ENCODE measurements at places on chromosomes 12 and 14. TPM values are rescaled to one million over a fixed set of nuclear protein-coding genes. Genes with fewer than 3 reads are reported as not detected.

The GALNT8 gene
- 0.14 TPM for total RNA-seq

The ARL6IP4 gene
- total RNA-seq: 163 TPM

The STYK1 gene
- total RNA-seq: 0.30 TPM

The PPM1H gene
- total RNA-seq: 4.7 TPM

The SPTB gene
- total RNA-seq: 2.4 TPM

The AKT1 gene
- total RNA-seq: 122 TPM

The CIROP gene
- total RNA-seq: not detected

GRCh38 chr12:124520265-124520701 is 47.1 kb downstream of the NCOR2 start:
- H3K27me3 ChIP-seq: no peaks in the 10 kb centered on the region
- DNase-seq: peak; percentile 87
- no peak overlapping the region for H3K4me3 ChIP-seq

GRCh38 chr14:58571769-58572472 is 65.8 kb upstream of the DACT1 start:
- no peak overlapping the region for H3K27ac ChIP-seq
- no peaks in the 10 kb centered on the region for H3K4me1 ChIP-seq
- H3K36me3 ChIP-seq: no peaks in the 10 kb centered on the region

- no peak for DNase-seq
- H3K4me3 ChIP-seq: no peak overlapping the region
- no peaks in the 10 kb centered on the region for H3K36me3 ChIP-seq
- H3K4me1 ChIP-seq: peaks cover 58% of the 10 kb centered on the region
Observed at GRCh38 chr14:93040443-93040842, 75.3 kb downstream of the ITPK1 start.

GRCh38 chr12:112169161-112169872 is 44.0 kb downstream of the TRAFD1 start:
- no peaks in the 10 kb centered on the region for H3K4me1 ChIP-seq
- H3K27me3 ChIP-seq: no peaks in the 10 kb centered on the region
- no peak for DNase-seq
- peaks cover 41% of the 10 kb centered on the region for H3K36me3 ChIP-seq

- no peak for DNase-seq
- H3K27me3 ChIP-seq: no peaks in the 10 kb centered on the region
- no peak overlapping the region for H3K4me3 ChIP-seq
- H3K4me1 ChIP-seq: peaks cover 14% of the 10 kb centered on the region
- no peaks in the 10 kb centered on the region for H3K36me3 ChIP-seq
- H3K27ac ChIP-seq: no peak overlapping the region
Observed at GRCh38 chr14:71554323-71554722, 377.9 kb upstream of the RGS6 start.

GRCh38 chr12:95633732-95634465 is 82.6 kb upstream of the USP44 start:
- DNase-seq: peak; percentile 53
- peak overlapping the region; percentile 56 for H3K27ac ChIP-seq
- no peak overlapping the region for H3K4me3 ChIP-seq
- no peaks in the 10 kb centered on the region for H3K4me1 ChIP-seq

DNA sequence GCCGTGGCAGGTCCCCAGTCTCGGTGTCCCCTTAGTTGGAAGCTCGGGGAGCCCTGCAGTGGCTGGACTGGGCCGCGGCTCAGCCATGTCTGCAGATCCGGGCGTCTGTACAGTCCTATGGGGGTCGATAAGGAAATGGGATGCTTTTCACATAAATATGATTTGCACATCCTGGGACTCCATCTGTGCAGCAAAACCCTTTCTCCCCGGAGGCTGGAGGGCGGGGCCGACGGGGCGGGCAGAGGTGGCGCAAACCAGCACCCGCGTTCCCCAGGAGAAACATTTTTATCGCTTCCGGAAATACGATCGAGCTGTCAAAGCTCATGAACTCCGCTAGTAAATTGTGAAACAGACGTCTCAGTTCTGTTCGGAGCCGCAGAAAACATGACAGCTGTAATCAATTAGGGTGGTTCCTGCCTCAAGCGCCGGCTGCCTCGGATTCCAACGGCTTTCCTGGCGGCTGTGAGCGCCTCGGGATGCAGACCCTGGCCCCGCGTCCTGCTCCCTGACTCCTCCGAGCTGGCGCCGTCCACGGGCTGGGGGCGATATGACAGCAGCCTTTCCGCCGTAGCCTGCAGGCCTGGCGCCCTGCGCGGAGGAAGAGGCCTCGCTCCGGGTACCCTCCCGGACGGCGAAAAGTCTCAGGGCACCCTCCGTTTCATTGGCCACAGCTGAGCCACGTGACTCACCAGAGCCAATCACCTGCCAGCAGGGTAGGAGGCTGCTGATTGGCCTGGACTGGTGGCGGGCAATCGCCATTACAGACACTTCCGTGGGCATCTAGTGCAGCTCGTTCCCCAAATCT is 23.0 kb downstream of the DIO3 start:
- no peaks in the 10 kb centered on the region for H3K27me3 ChIP-seq
- H3K27ac ChIP-seq: no peak overlapping the region
- DNase-seq: peak; percentile 82
- no peaks in the 10 kb centered on the region for H3K36me3 ChIP-seq
- H3K4me1 ChIP-seq: no peaks in the 10 kb centered on the region

GRCh38 chr12:71900091-71900490 is 38.6 kb upstream of the TPH2 start:
- H3K4me1 ChIP-seq: no peaks in the 10 kb centered on the region
- no peak overlapping the region for H3K4me3 ChIP-seq
- no peaks in the 10 kb centered on the region for H3K27me3 ChIP-seq
- H3K36me3 ChIP-seq: peaks cover 18% of the 10 kb centered on the region

GRCh38 chr14:69005432-69006148 is 26.5 kb upstream of the ACTN1 start:
- no peak overlapping the region for H3K4me3 ChIP-seq
- no peak overlapping the region for H3K27ac ChIP-seq

GRCh38 chr12:107656302-107656701 is 29.3 kb upstream of the PWP1 start:
- no peaks in the 10 kb centered on the region for H3K36me3 ChIP-seq
- no peak overlapping the region for H3K4me3 ChIP-seq
- no peak overlapping the region for H3K27ac ChIP-seq
- no peak for DNase-seq
- no peaks in the 10 kb centered on the region for H3K27me3 ChIP-seq

DNA sequence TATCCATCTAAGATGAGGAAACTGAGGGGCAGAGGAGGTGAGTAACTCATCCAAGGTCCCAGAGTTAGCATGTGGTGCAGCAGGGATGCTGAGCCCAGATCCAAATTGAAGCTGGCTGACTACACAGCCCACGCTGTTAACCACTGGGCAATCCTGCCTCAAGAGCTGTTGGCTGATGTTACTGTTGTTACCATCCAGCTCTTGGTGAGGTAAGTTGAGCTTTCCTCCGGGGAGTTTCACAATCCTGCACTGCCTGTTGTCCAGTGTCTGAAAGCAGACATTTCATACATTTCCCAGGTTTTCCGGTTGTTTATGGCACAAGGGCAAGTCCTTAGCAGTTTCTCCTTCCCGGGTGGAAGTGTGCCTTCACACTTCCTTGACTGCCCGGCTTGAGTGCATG is 14.5 kb downstream of the CYP46A1 start:
- no peaks in the 10 kb centered on the region for H3K27me3 ChIP-seq
- H3K27ac ChIP-seq: peak overlapping the region; percentile 27

DNA sequence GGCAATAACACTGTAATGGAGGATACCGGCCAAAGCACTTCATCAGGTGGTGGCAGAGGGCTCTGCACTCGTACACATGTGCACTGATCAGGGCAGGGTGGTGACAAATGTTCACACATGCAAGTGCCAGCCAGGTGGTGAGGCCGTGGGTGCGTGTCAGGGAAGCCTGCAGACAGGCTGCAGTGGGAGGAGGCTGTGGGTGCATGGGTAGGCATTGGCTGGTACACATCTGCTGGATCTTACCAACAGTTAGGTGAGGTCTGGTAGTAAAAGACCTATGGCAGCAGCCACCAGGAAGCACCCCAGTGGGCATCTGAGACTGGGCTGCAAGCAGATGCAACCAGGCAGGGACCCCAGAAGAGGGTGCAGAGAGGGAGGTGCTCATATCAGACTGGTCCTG is 65.3 kb downstream of the PDE6H start:
- H3K27me3 ChIP-seq: no peaks in the 10 kb centered on the region
- no peaks in the 10 kb centered on the region for H3K36me3 ChIP-seq
- H3K4me1 ChIP-seq: no peaks in the 10 kb centered on the region
- H3K4me3 ChIP-seq: no peak overlapping the region
- no peak overlapping the region for H3K27ac ChIP-seq
- DNase-seq: no peak

- H3K4me3 ChIP-seq: no peak overlapping the region
- no peaks in the 10 kb centered on the region for H3K27me3 ChIP-seq
- no peak for DNase-seq
- no peaks in the 10 kb centered on the region for H3K4me1 ChIP-seq
- H3K27ac ChIP-seq: no peak overlapping the region
Observed at GRCh38 chr12:128305336-128305892, 38.4 kb downstream of the TMEM132C start.

DNA sequence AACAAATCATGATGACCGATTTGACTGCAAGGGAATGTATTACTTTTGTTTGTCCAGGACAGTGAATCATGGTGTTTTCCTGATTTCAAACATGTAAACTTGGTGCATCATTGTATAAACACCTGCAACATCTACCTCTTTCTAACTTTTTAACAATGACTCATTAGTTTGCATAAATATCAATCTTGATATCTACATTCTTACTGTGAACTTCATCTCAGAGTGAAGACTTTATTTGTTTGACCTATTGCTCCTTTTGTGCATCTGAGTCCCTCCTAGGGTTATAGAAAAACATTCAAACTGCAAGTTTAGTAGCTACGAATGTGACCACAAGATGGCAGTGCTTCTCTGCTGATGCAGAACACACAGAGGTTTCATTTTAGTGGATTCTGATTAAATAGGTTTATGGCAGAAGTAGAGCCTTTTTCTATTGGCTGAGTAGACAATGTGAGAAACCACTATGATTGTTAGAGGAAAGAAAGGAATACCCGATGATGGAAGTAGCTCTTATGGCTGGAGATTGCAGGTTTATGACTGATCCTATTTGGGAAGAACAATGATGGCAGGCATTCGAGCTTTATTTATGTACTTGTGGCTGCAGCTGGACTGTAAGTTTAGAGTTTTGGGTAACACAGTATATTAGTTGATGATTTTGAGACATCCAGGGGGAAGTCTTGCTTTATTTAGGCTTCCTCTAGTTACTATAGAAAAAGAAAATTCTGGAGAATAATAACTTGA is 244.2 kb upstream of the OR4E1 start:
- no peaks in the 10 kb centered on the region for H3K36me3 ChIP-seq
- H3K4me3 ChIP-seq: no peak overlapping the region
- no peaks in the 10 kb centered on the region for H3K27me3 ChIP-seq
- DNase-seq: no peak

DNA sequence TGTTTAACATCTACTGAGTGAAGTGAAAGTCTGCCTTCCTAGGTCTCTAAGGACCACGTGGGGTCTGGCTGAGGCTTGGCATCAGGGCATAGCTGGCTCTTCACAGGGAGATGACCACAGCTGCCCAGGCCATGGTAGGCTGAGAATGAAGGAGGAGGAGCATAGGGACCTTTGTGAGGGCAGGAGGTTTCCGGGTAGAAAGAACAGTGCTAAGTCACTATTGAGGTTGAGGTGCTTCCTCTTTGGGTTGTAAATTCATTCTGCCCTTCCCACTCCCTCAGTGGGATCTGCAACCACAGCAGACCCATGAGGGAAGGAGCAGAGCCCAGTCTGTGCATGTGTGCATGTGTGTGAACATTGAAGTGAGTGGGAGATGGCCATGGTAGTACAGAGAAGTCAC is 909.6 kb downstream of the VRK1 start:
- no peaks in the 10 kb centered on the region for H3K36me3 ChIP-seq
- peaks cover 5% of the 10 kb centered on the region for H3K4me1 ChIP-seq
- no peak for DNase-seq
- no peaks in the 10 kb centered on the region for H3K27me3 ChIP-seq

GRCh38 chr12:96294831-96295230 is 100.7 kb downstream of the ELK3 start:
- DNase-seq: no peak
- peaks cover 3% of the 10 kb centered on the region for H3K36me3 ChIP-seq
- no peaks in the 10 kb centered on the region for H3K27me3 ChIP-seq
- H3K27ac ChIP-seq: no peak overlapping the region
- no peaks in the 10 kb centered on the region for H3K4me1 ChIP-seq

DNA sequence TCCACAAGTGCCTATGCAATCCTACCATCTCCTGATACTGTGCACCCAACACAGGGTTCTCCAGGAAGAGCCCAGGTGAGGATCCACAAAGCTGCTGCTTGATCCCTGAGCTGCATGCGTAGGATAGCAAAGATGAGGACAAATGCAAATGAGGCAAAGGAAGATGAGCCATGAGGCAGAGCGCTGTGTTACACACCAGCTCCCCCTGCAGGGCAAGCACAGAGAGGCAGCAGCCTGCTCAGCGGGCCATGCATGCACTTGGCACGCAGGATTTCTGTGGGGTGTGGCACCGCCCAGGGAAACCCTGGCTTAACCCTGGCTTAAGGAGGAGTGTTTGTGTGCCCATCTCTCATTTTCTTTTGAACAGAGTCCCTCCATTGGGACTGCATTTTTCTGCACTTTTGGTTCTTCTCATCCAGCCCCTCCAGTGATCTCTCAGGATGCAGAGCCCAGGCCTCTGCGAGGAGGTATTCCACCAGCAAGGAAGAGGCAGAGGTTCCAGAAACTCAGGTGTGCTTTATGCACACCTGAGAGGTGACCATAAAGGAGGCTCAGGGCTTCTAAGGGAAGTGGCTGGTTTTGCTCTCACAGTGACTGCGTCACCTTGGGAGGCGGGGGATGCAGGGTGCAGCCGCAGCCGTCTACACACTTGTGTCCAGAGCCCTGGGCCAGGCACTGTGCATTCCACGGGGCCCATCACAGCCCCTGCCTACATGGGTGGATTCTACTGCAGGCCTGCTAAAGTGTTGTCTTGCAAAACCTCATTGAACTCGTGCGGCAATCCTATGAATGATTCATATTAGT is 973.3 kb upstream of the TMEM132C start:
- H3K27ac ChIP-seq: no peak overlapping the region
- H3K4me1 ChIP-seq: no peaks in the 10 kb centered on the region
- no peaks in the 10 kb centered on the region for H3K36me3 ChIP-seq
- H3K27me3 ChIP-seq: no peaks in the 10 kb centered on the region
- no peak overlapping the region for H3K4me3 ChIP-seq

- H3K4me3 ChIP-seq: no peak overlapping the region
- H3K4me1 ChIP-seq: peaks cover 16% of the 10 kb centered on the region
- no peaks in the 10 kb centered on the region for H3K36me3 ChIP-seq
- no peaks in the 10 kb centered on the region for H3K27me3 ChIP-seq
- no peak for DNase-seq
Observed at GRCh38 chr12:12358528-12358927, 1.6 kb downstream of the BORCS5 start.

GRCh38 chr12:115709540-115710011 is 567.9 kb downstream of the MED13L start:
- no peak overlapping the region for H3K4me3 ChIP-seq
- H3K27ac ChIP-seq: no peak overlapping the region
- no peaks in the 10 kb centered on the region for H3K27me3 ChIP-seq

All from upper lobe of left lung (tissue), 6 donors.